ENCODE measurements at places on chromosomes 13 and 19.

DNA sequence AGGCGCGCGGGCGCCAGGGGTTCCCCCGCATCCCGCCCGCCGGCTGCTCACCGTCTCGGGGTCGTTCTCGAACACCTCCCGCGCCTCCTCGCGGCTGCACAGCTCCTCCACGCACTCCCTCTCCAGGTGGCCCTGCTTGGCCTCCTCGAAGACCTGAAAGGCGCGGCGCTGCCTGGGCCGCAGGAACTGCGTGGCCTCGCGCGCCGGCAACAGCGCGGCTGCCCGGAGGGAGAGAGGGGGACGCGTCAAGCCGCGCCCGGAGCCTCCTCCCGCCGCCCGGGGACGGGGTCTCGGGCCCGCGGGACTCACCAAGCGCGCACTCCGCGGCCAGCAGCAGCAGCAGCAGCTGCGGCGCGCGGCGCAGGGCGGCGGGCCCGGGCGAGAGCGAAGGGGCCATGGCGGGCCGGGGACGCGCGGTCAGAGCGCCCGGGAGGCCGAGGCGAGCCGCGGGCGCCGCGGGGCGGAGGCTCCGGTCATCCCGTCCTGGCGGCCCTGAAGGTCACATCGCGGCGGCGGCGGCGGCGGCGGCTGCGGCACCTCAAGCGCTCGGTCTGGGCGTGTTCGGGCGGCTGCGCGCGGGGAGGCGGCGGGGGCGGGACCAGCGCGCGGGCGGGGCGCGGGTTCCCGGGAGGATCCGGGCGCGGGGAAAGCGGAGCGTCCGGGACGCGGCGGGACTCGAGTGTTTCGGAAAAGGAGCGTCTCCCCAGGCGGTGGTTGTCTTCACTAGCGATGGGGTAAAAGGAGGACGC, at the start of gene GAS6:
TSS of gene GAS6 (minus strand) at position 553 of the 749 bp plus-strand sequence. CDS start at position 397, 156 bp downstream.
- DNase-seq = no peak

DNA sequence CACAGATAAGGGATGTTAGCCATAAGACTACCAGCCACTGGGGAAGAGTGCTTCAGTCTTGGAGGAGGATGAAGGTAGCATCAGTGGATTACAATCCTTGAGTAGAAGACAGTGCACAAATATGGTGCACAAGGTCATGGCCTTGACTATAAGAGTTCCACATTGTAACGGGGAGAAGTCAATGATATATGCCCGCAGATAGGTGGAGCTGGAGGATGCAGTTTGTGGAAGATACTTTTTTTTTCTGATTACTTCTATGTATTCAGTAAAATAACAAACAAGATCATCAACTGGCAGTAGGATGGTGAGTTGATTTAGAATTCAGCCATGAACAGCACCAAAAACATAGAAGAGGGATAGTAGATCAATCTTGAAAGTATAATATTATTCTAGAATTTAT, 926.8 kb upstream of the MIR17HG start:
- DNase-seq = no peak

- DNase-seq = no peak
These were observed 22.3 kb upstream of the SLC46A3 start for GRCh38 chr13:28741084-28741491.

GRCh38 chr19:18713550-18714117, 30.2 kb downstream of the CRTC1 start:
- no peak for DNase-seq

DNA sequence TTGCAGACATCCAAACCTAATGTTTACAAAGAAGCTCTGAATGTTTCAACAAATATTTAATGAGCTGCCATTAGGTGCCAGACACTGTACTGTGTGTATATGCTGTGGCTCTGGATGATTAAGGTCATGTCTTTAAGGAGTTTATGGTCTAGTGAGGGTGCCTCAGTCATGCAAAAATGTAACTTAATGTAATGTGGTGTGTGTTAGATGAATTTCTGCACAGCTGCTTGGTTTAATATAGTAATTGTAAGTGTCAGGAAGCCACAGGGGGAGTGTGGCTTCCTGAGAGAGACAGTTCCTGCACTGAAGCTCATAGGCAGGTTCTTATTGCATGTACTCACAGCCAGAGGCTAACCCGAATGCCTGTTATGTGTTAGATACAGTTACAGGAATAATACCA, 43.3 kb downstream of the SPATA13 start:
- DNase-seq = no peak

- no peak for DNase-seq
These were observed 27.0 kb upstream of the MIER2 start for GRCh38 chr19:371501-372168.

DNA sequence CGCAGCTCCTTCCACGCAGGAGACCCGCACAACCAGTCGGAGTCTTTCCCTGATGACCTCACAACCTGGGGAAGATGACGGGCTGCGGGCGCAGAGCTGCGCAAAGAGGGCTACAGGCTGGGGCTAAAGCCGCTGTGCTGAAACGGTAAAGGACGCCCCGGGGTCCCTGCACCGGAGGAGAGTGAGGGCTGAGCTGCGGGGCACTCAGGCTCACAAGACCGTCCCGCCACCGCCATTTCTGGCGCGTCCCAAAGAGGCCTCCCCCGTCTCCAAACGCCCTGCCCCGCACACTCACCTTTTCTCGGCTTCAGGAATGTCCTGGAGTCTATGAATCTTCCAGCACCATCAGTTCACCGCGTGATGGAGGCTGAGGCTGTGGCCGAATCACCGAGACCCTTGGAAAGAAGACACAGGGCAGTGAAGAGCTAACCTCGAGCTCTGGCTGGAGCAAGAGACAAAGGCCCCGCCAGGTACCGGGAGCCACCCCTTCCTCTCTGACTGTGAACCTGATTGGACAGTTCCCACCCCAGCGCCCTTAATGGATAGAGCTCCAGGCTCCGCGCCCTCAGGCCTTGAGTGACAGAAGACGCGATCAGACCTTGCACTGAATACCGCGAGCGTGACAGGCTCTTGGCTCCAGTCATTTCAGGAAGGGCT, 41.8 kb upstream of the ZNF429 start:
- no peak for DNase-seq

DNA sequence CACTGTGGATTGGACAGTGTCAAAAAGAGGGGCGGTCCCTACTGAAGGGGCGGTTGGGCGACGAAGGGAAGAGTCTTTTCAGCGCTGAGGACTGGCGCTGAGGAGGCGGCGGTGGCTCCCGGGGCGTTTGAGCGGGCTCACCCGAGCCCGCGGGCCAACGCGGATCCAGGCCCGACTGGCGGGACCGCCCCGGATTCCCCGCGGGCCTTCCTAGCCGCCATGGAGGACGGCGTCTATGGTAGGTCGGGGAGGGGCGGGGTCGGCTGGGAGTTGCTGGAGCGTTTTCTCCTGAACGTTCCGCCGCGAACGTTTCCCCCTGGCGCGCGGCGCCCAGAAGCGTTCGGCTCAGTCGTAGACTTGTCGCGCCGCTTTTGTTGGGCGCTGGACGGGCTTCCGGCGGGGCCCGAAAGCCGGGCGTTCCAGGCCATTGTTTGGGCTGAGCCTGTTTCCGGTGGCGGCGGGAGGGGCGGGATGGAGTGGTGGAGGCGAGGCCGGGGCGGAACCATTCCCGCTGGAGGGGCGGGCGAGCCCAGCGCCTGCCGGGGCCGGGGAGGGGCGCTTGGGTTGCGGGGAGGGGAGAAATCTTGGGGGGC, at the start of gene CYTH2:
TSS of gene CYTH2 (plus strand) at position 81 of the 593 bp plus-strand sequence. CDS start at position 220, 139 bp downstream.
- peak; percentile 52 for DNase-seq

DNA sequence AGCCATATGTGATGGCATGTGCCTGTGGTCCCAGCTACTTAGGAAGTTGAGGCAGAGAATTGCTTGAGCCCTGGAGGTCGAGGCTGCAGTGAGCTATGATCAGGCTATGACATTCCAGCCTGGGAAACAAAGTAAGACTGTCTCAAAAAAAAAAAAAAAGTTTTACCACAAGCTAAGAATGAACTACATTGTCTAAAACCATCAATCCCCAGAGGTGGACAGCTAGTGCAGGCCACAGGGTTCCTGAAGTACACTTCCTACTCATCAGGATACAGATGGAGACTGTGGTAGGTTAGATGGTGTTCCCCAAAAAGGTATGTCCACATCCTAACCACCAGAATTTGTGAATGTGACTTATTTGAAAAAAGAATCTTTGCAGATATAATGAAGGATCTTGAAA, 63.5 kb upstream of the DOCK9 start:
- DNase-seq = no peak

GRCh38 chr13:111561091-111561781, 240.8 kb downstream of the TEX29 start:
- DNase-seq = no peak

DNA sequence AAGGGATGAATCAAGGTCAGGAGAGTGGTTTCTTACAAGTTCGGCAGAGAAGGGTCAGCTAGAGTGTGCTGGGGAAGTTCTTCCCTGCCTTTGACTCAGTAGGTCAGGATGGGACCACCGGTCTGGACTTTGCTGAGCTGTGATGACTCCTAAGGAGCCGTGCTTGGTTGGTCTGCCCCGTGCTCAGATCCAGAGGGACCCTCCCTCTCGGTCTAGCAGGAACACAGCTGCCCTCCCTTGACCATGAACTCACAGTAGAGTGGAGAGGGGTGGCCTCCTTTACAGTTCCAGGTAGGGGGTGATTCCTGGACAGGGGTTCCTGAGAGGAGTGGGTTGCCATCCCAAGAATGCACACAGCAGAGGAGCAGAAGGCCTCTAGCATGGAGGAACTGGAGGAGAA, 4.3 kb downstream of the RPS19 start:
- no peak for DNase-seq

DNA sequence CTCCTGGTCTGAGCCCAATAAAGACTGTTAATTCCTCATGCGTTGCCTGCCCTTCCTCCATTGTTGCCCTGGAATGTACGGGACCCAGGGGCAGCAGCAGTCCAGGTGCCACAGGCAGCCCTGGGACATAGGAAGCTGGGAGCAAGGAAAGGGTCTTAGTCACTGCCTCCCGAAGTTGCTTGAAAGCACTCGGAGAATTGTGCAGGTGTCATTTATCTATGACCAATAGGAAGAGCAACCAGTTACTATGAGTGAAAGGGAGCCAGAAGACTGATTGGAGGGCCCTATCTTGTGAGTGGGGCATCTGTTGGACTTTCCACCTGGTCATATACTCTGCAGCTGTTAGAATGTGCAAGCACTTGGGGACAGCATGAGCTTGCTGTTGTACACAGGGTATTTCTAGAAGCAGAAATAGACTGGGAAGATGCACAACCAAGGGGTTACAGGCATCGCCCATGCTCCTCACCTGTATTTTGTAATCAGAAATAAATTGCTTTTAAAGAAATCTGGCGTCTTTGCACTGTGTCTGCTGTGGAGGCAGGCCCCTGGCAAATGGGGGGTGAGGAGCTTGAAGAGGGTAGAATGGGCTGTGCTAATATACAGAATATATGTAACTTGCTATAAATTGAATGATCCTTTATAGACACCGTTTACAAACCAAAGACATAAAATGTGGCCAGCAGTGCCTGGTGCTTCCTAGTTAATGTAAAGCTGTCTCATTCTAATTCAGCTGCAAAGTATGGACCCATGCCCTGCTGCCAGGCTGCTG, 4.2 kb upstream of the RPS11 start:
- DNase-seq = no peak

DNA sequence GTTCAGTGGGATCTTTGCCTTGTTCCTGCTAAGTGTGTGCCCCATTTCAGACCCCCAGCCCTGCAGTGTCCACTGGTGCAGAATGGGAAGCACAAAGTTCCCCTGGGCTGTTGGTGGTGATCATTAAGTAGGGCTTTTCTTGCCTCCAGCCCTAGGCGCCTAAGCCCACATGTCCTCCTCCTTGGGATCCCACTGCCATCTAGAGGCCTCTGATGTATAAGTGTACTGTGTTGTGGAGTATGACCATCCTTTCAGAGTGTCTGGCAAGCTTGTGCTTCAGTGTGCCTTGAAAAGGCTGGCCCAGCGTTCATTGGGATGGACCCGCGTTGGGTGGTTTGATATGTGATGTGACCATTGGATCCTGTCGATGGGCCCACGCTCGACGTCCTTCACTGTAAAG, 71.2 kb downstream of the WASF3 start:
- DNase-seq = no peak

Measured in T-cell (primary cell).